ENCODE measurements at places on chromosomes 4 and X.
A peak's percentile ranks its signal among the peaks of the same experiment; 100 is the strongest.

DNA sequence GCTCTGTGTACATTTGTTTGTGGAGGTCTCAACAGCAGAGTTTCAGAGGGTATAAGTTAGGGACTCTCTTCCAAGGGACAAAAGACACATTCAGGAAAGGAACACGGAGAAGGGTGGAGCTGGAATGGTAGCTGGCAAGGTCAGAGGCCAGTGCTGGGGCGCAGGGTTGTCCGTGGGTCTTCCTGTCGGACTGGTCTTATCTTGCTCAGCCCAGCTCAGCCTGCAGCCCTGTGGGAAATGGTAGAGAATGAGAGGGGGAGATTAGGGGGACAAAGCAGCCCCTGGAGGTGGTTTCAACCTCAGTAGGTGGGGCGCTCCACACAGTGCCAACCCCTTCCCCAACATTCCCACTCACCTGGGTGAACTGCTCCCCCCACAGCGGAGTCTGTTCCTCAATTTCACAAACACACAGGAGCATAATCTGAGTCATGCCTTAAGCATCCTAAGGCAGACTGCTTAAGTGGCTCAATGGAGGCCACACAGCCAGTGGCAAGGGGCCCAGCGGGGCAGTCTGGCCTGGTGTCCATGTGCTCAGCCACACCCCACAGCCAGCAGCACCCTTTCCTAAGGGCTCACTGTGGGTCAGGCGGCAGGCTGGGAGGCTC lies 6.9 kb upstream of the HDAC6 start:
- no peak for DNase-seq

GRCh38 chr4:74021601-74022000 lies 16.9 kb downstream of the CXCL3 start:
- no peak for DNase-seq

DNA sequence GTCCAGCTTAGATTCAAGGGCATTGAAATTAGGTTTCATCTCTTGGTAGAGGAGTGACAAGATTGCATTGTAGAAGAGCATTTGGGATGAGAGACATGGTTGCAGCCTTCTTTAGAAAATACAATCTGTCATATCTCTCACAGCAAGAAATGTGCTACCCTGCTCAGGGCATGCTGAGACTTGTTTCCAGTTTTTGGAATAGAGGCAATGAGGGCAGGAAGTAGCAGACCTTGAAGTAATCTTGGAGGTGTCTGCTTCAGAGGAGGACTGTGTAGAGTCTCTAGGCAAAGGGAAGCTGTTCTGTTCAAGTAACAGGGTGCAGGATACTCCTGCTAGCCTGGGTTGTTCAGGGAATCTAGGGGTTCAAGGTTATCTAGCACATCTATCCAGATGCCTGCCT lies 116.1 kb upstream of the ZNF827 start:
- DNase-seq: no peak

DNA sequence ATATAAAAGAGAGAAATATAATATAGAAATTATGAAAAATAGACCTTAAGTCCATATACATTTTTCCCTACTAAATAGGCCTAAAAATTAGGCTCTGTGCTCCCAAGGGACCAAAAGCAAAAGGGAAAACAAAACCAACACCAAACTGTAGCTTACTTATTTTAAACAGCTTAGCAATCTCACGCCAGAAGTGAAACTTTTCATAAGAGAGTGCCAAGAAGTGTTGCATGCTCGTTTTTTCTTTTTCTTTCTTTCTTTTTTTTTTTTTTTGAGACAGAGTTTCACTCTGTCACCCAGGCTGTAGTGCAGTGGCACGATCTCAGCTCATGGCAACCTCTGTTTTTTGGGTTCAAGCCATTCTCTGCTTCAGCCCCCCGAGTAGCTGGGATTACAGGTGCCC lies 250.4 kb downstream of the TMA16 start:
- DNase-seq: no peak

DNA sequence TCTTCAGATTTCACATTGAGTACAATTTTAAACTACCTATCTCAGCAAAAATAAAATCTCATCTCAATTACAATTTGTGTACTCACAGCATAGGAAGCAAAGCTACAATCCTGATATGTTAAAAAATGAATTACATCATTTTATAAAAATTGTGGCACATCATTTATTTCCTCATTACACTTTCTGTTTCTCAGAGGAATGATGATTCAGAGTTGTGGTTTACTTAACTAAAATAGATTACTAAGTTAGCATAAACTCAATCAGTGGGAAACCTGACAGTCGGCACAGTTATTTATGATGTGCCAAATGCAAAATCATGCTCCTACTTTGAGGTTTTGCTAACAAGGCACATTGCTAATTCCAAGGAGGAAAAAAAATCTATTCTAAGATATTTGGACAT lies 325.0 kb downstream of the FBXO8 start:
- no peak for DNase-seq

GRCh38 chrX:46587158-46587557 lies 13.6 kb downstream of the CHST7 start:
- peak; percentile 27 for DNase-seq

DNA sequence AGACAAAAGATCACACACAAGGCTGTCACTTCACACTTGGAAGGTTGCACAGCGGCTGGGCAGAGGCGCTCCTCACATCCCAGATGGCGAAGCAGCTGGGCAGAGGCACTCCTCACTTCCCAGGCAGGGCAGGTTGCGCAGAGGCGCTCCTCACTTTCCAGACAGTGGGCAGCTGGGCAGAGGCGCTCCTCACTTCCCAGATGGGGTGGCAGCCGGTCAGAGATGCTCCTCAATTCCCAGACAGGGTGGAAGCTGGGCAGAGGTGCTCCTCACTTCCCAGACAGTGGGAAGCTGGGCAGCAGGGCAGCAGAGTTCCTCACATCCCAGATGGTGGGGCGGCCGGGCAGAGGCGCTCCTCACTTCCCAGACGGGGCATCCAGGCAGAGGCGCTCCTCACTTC lies 199.2 kb downstream of the RTL9 start:
- DNase-seq: no peak

- DNase-seq: no peak
Observed at GRCh38 chrX:4091046-4091760, 377.8 kb upstream of the PRKX start.

DNA sequence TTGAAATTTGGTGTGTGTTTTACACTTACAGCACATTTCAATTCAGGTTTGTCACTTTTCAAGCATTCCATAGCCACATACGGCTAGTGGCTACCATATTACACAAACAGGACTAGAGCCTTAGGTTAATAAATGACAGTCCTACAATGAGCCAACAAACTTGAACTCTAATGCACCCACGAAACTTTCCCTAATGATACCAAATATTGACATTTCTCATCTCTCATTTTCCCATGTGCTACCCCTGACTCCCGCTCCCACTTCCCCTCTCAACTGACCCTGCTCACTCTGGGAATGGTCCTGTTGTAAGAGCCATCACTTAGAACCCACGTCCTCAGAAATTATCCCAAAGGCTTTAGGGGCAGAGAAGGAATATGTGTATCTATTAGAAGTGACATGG lies 4.9 kb upstream of the TLR10 start:
- no peak for DNase-seq

- DNase-seq: no peak
Observed at GRCh38 chrX:139052461-139052860, 340.9 kb upstream of the FGF13 start.

- no peak for DNase-seq
Observed at GRCh38 chrX:40132751-40133150, 35.0 kb upstream of the BCOR start.

DNA sequence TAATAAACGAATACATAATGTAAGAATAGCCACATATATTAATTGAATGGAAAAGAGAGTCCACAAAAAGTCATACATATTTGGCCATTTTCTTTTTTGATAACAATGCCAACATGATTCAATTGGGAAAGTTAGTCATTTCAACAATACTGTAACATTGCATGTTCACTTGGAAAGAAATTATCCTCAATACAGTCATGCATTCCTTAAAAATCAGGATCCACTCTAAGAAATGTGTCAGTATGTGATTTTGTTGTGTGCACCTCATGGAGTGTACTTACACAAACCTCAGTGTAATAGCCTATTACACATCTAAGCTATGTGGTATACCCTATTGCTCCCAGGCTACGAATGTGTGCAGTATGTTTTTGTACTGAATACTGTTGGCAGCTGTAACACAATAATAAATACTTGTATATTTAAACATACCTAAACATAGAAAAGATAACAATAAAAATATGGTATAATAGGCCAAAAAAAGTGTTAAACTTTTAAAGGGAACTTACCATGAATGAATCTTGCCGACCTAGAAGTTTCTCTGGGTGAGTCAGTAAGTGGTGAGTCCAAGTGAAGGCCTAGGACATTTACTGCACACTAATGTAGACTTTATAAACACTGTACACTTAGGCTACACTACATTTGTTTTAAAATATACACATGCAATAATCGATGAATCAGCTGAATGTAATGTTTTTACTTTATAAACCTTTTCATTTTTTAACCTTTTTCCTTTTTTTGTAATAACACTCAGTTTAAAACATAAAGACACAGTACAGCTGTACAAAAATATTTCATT lies 806.8 kb downstream of the PCDH18 start:
- DNase-seq: no peak

- no peak for DNase-seq
Observed at GRCh38 chrX:115679460-115679859, 118.5 kb downstream of the PLS3 start.

GRCh38 chrX:107716118-107716684 lies 59.4 kb downstream of the TSC22D3 start:
- no peak for DNase-seq

- no peak for DNase-seq
Observed at GRCh38 chrX:22666441-22666840, 333.3 kb upstream of the DDX53 start.

DNA sequence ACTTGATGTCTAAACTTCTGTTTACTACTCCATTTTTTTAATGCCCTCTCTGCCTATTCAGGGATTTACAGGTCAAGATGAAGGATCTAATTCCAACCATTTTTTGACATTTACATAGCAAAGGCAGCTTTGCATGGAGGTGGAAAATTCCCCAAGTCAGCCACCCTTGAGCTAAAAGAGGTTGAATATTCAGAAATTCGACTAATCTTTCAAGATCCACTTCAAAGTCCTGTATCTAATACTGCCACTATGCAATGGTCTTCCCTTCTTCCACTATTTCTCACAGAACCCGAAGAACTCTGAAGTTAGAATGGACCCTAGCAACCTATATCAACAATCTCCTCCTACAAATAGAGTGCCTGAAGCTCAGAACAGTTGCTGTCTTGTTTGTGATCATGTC lies 21.6 kb downstream of the CFAP97 start:
- no peak for DNase-seq

DNA sequence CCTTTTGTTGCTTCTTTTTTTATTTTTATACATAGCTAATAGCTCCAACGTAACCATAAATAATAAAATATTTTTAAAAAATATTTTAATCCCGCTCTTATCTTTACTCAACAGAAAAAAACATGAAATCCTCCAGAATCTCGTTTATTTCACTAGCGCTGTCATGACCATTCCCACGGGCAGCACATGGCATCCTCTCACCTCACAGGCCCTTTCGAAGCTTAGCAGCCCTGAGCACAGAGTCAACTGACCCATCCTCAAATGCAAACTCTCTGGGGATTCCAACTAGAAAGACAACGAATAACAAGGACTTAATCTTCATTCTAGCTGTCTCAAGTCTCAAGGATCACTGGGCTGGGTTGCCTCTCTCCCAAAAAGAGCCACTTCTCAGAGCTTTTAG lies 285.9 kb upstream of the PPARGC1A start:
- no peak for DNase-seq

DNA sequence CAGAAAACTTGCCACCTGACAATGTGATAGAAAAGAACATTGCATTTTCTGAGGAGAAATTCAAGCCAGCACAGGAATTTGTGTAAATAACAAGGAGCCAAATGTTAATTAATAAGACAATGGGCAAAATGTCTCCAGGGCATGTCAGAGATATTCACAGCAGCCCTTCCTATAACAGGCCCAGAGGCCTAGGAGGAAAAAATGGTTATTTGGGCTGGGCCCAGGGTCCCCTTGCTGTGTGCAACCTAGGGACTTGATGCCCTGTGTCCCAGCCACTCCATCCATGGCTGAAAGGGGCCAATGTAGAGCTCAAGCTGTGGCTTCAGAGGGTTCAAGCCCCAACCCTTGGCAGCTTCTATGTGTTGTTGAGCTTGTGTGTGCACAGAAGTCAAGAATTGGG lies 55.5 kb upstream of the GABRG1 start:
- no peak for DNase-seq

GRCh38 chr4:92334716-92335350 lies 31.1 kb downstream of the GRID2 start:
- DNase-seq: no peak

- DNase-seq: no peak
Observed at GRCh38 chr4:8556341-8557150, 23.6 kb upstream of the GPR78 start.

DNA sequence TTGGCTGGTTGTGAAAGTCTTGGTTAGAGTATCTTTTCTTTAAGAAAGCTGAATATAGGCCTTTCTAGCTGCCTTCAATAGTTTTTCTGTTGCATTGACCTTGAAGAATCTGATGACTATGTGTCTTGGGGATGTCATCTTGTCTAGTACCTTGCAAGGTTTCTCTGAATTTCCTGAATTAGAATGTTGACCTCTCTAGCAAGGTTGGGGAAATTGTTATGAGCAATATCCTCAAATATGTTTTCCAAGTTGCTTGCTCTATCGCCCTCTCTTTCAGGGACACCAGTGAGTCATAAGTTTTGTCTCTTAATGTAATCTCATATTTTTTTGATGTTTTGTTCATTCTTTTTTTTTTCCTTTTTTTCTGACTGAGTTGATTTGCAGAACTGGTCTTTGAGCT lies 194.7 kb downstream of the RAB28 start:
- DNase-seq: no peak

DNA sequence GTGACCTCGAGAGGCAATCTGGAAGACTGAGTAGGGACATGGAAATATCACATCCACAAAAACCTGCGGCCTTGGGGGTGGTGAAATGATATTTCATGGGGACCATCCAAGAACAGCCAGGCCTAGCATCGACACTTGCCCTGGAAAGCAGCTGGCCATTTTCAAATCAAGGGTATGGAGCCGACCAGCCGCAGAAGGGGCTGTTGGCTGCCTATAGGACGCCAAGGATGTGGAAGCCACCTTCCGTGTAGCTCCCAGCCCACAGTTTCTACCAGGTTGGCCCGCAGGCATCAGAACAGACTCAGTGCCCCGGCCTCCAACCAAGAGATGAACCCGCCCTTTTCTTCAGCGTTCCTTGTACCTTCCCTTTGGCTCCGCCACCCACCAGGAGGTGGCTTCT lies 5.4 kb upstream of the LOC101059915 start:
- no peak for DNase-seq

- DNase-seq: peak; percentile 25
Observed at GRCh38 chr4:77025643-77026321, 50.0 kb downstream of the CCNI start.

- no peak for DNase-seq
Observed at GRCh38 chr4:26788341-26788733, 72.3 kb upstream of the STIM2 start.
